ENCODE measurements at places on chromosomes 2 and 18.

DNA sequence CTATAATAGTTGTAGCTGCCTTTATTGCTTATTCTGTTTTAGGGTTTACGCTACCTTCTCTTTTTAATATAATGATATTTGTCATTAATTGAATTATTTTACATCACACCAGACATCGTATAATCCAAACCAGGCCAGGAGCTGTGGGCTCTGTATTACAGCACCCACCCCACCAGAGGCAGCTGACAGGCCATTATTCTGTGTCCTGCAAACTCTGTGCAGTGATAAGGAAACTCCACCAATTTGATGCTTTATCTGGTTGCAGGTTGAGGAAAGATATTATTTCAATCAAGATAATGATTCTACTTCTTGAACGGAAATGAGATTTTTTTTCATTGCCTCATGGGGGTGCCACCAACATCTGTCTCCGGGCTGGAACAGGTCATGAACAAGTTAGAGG is 227.3 kb downstream of the ZBTB7C start:
- no peak for DNase-seq

GRCh38 chr18:55243255-55243654 is 284.0 kb upstream of the CCDC68 start:
- no peak for DNase-seq

DNA sequence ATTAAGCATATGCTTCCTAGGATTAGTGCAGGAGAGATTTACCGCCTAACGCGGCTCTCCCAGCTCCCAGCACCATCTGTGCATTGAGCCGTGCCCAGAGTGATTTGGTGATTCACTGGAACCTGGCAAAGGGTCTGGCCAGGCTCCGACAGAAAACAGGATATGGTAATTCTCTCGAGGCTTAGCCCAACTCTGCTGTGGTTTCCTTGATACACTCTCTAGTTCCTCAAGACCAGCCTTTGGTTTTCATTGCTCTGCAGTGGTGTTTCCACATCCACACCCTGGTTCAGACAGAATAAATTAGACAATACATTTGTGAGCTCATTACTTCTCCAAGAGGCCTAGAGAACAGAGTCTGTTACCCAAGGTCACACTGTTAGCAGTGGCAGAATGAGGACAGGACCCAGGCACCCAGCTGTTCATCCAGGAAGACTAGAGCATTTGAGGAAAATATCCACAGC is 23.0 kb upstream of the SMAD2 start:
- DNase-seq = peak; percentile 6

- no peak for DNase-seq
Measured at GRCh38 chr18:26960911-26961310, 95.4 kb upstream of the AQP4 start.

GRCh38 chr2:224293976-224294375 is 107.9 kb downstream of the FAM124B start:
- DNase-seq = no peak

- no peak for DNase-seq
Measured at GRCh38 chr2:33320573-33320972, 155.9 kb upstream of the RASGRP3 start.

DNA sequence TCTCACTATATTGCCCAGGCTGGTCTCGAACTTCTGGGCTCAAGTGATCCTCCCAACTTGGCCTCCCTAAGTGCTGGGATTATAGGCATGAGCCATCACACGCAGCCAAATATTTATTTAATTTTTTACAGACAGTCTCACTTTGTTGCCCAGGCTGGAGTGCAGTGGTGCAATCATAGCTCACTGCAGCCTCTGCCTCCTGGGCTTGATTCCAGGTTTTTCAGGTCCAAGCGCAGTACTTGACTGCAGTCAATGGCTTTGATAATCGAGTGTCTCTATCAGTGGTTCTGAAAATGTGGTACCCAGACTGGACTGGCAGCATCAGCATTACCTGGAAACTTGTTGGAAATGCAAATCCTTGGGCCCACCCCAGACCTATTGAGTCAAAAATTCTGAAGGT is 63.1 kb downstream of the PLB1 start:
- DNase-seq = no peak

DNA sequence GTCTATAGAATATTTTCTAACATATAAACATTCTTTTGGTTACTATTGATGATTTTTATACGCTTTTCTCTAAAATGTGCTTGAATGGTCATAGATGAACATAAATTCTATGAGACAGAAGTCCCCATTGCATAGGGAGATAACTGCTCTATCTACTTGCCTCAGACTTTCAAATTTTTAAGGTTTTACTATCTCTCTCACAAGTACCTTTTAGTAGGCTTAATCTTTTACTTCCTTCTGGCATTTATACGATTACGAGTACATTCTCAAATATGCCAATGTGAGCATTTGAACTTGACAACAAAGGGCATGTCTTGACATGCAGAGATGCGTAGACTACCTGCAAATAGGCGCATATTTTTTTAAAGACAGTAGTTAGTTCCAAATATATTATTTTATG is 935.9 kb upstream of the LRATD1 start:
- no peak for DNase-seq

GRCh38 chr18:79246309-79247108 is 149.2 kb upstream of the NFATC1 start:
- DNase-seq = peak; percentile 80

DNA sequence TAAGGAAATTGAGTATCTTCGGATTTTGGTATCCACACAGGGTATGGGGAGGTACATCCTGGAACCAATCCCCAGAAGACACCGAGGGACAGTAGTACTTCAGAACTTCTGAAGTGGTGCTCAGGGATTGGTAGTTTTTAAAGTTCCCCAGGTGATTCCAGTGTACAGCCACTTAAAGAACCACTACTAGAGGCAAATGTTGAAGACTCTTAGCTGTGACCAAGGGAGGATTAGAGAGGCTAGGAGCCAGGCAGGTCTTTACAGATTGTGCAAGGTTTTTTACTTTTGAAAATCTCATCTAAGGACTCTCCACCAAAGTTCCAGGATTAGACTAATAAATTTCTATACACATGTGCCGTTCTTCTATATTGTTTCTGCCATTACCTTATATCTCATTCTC is 52.9 kb upstream of the GLS start:
- DNase-seq = no peak

DNA sequence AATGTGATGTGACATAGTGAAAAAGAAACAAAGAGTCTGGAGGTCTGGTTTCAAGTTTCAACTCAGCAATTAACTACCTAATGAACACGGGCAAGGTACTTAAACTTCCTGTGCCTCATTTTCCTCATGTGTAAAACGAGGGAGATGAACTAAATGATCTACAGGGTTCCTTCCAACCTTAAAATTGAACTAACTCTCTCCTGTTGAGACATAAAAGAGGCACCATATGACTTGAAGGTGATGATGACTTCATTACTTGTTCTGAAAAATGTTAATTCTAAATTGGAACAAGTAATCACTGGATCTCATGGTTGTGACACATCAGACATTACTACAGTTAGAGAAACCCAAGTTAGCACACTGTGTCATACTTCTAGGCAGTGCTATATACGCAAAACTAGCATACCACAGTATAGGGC is 8.9 kb upstream of the REL start:
- DNase-seq = no peak

GRCh38 chr18:53838746-53839145 is 385.7 kb downstream of the MBD2 start:
- no peak for DNase-seq

GRCh38 chr2:157898591-157898996 is 22.5 kb upstream of the ACVR1 start:
- DNase-seq = peak; percentile 83

DNA sequence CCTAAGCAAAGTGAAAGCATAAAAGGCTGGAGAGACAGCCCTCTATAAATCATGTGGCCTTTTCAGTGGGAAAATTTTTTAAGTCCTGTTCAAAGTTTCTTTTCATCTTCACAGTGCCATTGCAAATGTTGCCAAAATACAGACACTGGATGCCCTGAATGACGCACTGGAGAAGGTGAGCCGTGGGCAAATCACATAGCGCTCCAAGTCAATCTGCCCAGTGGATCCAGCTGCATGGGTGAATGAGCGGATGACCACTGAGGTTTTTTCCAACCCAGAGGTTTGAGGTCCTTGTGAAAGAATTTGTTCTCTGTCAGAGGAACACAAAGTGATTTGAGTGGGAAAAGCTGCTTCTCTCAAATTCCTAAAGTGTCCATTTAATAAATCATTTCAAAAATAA is 11.8 kb downstream of the DAPL1 start:
- DNase-seq = no peak

DNA sequence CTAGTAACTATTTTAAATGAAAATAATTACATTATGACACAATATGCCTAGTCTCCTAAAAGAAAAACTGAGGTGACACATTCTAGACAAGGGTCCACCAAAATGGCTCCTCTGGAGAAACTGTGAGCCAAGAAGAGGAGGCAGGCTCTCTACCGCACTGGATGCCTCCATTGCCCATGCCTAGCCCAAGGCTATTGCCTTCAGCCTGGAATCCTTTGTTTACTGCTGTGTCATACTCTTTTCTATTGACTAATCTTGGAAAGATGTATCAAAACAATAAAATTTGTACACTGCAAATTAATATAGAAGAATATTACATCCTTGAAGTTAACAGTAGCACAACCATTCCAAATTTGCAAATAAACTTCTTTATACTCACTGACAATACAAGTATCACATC is 167.1 kb downstream of the RAB3GAP1 start:
- no peak for DNase-seq

DNA sequence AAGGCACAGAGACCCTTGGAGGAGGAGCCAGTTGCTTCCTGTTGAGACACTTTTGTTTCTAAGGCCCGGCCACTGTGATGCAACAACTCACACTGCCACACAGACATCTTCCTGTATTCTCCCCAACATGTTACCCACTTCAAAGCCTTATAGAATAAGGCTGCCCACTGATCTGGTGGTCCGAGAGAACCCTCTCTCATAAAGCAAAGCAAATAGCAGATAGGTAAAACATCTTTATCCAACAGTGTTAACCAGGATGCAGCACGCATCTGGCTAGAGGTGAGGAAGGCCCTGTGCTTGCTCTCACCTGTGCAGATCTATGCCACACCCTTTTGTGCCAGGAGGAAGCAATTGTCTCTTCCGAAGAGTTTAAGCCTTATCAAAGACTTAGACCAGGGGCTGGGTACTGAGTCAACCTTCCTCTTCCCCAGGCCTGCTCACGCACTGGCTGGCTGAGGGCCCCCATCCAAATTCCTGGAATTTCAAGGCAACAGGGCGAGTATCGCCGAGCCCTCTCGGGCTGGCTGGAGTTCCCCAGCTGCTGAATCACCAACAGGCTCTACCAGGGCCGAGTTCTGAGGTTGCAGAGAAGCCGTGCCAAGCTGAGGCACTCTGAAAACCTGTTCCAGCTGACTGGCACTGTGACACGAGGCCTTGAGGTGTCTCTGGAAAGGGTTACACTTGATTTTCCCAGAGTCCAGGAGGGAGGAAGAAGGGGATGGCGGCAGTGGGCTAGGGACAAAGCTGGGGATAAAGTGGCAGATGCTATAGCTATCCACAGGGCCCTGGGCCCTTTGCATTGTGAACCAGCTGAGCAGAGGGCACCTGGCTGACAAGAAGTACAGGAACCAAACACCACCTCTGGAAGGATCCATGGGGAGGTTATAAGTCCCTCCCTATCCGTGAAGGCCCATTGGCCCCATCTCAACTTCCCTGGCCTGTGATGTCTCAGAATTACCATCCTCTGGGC is 29.3 kb downstream of the TGFA start:
- peak; percentile 9 for DNase-seq

- DNase-seq = no peak
Measured at GRCh38 chr2:145593280-145593679, 1073.4 kb upstream of the ZEB2 start.

DNA sequence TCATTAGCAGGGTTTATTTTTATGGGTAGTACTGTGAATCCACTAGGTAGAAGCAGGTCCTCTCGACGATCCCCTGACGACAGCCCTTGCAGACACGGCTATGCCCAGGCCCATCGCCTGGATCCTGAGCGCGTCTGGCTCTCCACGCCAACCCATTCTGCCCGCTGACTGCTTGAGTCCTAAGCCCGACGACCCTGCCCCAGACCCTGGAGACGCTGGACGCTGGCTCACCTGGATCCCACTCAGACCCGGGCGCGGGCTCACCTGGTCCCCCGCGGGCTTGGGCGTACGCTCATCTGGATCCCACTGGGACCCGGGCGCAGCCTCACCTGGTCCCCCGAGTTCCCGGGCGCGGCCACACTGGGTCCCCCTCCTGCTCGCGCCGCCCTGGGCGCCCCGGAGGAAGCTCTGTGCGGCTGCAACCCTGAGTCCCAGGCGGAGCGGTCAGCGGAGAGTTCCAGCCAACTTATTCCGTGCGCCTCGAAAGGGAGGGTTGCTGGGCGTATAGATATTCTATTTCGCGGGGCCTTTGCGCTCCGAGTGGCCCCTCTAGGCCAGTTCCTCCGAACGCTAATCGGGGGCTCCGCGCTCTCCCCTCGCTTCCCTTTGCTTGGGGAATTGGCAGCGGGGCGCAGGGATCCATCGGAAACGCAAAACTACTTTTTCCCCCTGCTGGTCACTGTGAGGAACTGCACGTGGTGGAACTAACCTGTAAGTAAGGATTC is 22.4 kb upstream of the RMP24 start:
- DNase-seq = peak; percentile 50

GRCh38 chr2:25341011-25341727 is 556 bp downstream of the DNMT3A start:
- no peak for DNase-seq

GRCh38 chr2:182372661-182373060 is 54.2 kb downstream of the PDE1A start:
- DNase-seq = no peak

DNA sequence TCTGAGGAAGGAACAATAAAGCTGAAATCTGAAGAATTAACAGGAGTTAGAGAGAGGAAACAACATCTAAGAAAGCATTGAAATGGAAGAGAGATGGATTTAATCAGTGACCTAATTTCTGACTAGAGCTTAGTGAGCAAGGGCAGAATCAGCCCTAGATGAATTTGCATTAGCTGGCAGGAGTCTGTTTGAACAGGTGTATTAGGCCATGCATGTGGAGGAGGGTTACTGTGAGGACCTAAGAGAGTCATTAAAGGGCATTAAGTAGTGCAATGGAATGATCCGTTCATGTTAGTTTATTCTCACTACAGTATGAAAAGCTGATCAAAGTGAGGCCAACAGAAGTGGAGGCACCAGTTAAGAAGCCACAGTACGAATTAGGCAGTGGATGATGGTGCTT is 285.3 kb downstream of the GRB14 start:
- DNase-seq = no peak

GRCh38 chr2:12897181-12897580 is 180.4 kb downstream of the TRIB2 start:
- DNase-seq = no peak

DNA sequence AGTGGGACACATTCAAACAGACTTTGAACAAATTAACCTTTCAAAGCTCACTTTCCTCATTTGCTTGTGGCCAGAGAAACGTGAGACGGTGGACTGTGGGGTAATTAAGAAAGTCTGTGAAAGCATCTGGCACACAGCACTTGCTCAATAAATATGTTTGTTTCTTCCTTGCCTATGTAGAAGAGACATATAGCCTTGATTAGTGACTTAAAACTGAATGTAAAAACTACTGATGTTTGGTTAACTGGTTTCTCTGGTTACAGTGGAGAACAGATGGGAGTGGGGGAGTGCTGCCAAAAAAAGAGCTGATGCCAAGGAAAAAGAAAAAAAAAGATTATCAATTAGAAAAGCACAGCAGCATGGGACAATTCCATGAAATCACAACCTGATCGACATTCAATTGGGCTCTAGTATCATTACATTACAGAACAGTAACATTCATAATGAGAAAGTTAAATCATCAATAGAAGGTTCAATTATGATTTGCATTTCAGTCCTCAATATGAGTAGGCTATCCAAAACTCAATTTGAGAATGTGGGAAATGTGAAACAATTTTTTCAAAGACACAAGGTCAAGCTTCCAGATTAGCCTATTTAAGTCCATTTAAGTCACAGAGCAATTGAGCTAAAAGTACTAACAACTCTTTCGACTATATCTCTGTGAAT is 14.7 kb downstream of the CUL3 start:
- no peak for DNase-seq
